ENCODE measurements at places on chromosomes 7 and 10.

GRCh38 chr7:16670021-16670420 is 24.0 kb downstream of the BZW2 start:
- no peak for DNase-seq

GRCh38 chr10:58079461-58079860 is 188.2 kb downstream of the IPMK start:
- DNase-seq, result no peak

- DNase-seq, result peak; percentile 77
Measured at GRCh38 chr7:102279537-102280400, 6.9 kb upstream of the SH2B2 start.

DNA sequence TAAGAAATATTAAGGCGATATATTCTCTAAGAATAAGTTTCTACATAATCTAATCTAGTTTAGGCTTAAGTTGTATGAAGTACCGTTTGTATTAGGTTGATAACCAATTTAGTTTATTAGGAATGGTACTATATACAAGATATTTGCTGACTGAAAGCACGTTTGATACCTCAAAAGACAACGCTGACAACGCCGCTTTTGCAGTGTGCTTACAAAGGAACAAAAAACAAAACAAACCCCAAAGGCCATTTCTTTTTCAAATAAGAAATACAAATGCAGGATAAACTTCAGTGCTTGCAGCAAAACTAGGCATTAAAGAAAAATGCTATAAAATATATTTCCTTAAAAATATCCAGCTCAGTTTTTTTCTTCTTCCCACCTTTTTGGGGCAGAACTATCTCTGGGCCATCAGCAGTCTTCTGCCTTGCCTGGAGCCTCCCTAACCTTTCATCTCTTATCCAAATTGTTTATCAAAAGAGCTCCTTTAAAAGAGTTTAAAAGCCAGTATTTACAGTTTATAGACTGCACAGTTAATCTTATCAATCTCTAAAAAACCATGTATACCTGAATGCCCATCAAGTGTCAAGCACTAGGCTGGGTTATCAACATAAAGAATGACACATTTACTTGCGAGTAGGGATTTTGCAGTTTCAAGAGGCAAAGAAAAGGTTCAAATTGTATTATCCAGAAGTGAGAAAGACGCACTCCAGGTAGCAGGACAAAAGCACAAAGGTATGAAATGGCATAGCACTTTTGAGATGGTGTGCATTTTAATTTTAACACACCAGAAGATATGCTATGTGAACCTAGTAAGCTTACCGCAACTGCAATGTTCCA is 4.1 kb upstream of the KMT2E start:
- no peak for DNase-seq

DNA sequence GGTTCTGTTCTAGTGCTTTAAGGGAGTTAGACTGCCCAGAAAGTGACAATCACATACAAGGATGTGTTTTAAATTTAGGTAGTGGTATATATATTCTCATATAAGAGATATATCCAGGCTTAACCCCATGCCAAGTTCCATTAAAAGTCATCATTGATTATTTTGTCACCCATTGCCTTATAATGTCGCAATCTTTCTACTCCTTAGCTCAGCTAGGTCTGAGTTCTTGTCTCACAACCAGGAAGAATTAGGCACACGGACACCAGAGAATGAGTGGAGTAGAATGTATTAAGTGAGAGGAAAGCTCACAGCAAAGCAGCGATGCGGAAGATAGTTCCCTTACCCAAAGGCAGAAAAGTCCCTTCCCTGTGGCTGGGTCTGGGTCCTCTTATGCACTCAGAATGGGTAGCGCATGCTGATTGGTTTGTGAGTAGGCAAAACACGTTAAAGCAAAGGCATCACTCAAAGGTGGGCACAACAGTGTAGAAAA is 197.2 kb upstream of the AHR start:
- DNase-seq, result no peak

- no peak for DNase-seq
Measured at GRCh38 chr7:135924302-135924701, 52.9 kb downstream of the MTPN start.

- DNase-seq, result no peak
Measured at GRCh38 chr10:18157881-18158280, 17.7 kb downstream of the CACNB2 start.

- DNase-seq, result no peak
Measured at GRCh38 chr10:23613900-23614299, 175.0 kb downstream of the OTUD1 start.

DNA sequence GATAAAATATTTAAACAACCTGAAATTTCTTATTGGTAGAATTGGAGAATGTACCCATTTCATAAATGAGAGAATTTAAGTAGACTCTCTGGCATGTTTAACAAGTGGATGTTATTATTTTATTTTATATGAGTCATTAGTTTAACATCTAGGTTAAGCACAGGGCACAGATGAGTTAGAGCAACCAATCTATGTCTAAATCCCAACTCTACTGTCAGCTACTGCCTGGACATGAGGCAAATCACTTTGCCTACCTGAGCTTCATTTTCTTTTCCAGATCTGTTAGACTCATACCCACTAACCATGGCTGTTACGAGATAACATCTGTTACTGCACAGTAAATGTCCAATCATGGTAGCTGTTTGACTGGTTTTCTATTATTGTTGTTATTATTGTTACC is 251.1 kb downstream of the INHBA start:
- DNase-seq, result no peak

DNA sequence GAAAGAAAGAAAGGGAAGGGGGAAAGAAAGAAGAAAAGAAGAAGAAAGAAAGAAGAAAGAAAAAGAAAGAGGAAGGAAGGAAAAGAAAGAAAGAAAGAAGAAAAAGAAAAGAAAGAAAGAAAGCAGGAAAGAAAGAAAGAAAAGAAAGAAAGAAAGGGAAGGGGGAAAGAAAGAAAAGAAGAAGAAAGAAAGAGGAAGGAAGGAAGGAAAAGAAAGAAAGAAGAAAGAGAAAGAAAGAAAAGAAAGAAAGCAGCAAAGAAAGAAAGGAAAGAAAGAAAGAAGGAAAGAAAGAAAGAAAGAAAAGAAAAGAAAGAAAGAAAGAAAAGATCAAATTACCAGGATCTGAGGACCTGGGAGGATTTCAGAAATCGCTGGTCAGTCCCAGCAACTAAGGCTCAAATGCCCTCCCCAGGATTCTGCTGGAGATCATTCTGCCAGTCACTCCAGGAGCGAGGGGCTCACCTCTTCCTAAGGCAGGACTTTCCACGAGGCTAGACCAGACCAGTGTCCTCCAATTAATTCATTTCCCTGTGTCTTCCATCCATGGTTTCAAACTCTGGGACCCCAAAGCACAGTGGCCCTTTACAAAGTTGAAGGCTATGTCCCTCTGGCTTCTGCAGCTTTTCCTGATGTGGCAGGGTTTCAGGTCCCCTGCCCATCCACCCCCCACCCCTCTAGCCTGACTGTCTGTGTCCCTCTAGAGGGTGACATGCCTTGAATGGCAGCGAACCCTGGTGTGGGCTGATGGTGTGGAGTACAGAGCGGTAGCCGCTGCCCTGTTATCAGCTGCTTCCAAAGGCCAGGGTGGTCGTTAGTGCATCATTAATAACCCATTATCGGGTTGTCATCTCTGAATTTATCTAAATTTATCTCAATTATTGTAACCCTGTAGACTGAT is 77.9 kb downstream of the PARP12 start:
- DNase-seq, result no peak

DNA sequence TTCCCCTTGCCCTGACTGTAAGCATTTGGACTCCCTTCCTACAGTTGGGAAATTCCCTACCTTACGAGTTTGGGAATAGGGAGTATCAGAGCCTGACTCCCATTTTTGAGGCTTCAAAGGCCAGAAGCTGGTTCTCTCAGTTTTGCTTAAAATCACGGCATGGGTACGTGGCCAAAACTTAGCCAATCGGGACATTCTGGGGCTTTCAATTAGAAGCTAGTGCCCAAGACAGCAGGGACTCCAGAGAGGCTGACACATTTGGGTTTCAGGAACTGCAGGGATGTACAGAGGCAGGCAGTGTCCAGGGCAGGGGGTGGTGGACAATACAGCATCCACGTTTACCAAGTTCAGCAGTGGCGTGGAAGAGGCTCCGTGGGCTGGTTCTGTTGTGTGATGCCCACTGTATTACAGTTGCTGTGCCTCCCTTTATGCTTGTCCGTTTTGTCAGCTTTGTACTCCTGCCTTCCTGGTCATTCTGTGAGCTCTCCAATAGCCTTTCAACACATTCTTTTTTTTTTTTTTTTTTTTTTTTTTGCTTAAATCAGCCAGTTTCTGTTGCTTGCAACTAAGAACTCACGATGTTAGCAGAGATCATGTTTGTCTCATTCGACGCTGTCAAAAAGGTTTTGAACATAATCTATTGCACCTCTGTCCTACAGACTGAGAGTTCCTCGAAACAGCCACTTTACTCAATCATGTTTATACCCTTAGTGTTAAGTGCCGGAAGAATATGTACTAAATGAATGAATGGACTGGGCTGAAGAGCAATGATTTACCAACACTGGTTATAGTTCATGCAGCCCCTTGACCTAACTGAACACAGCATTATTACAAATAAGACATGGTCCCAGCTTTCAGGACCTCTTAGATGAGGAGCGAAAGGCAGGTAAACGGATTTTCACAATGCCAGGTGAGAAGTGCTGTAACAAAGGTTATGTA is 1.1 kb downstream of the GGCT start:
- DNase-seq, result no peak

DNA sequence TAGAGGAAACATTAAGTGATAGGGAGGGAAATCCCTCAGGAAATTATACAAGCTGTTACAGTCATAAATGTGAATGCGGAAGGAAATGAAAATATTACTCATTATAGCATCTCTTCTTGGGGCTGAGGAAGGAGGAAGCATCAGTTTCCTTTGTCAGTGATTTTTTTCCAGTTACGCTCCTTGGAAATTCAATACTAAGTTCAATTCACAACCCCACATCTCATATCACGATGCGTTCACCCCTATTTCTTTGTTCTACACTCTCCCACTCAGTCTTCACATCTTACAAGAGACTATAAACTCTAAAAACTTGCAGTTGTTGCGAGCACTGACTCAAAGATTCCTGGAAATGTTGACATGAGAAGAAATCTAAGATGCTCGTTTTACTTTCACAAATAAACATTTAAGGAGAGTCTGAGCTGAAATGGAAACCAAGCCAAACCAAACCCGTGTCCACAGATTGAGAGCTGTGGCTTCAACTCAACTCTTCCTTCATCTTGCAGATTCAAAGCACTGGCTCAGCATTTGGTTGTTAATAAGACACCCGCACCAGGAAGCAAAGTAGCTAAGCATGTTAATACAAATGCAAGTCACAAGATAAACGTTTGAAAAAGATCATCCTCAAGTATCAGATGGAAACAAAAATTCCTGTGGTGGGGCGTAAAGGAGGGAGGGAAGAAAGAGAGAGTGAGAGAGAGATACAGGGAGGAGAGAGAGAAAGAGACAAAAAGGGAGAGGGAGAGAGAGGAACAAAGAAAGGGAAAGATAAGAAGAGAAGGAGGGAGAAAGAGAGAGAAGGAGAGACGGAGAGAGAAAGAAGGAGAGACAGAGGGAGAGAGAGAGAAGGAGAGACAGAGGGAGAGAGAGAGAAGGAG is 150.0 kb upstream of the RSU1 start:
- DNase-seq, result no peak

GRCh38 chr10:83702731-83703130 is 436.6 kb upstream of the GHITM start:
- DNase-seq, result no peak

DNA sequence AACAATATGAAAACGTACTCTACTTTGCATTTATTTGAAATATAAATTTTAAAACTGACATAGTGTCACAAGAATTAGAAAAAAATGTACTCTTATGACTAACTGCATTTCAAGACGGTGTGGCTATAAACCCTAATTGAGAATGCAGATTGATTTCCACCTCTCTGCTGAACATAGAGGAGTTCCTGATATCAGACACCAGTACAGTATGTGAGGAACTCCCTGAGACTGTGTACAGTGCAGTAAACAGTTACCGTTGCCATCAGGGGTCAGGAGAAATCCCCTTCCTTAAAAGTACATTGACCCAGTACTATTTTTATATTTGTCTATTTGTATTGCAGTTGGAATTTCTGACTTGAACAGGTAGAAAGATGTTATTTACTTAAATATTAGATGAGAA is 61.8 kb upstream of the DKK1 start:
- no peak for DNase-seq

Data from Right ventricle myocardium inferior (tissue), 1 donor.